ENCODE measurements at places on chromosomes 1 and 21.

- DNase-seq = no peak
These were observed 1.8 kb upstream of the ZNF669 start for GRCh38 chr1:247105966-247106365.

DNA sequence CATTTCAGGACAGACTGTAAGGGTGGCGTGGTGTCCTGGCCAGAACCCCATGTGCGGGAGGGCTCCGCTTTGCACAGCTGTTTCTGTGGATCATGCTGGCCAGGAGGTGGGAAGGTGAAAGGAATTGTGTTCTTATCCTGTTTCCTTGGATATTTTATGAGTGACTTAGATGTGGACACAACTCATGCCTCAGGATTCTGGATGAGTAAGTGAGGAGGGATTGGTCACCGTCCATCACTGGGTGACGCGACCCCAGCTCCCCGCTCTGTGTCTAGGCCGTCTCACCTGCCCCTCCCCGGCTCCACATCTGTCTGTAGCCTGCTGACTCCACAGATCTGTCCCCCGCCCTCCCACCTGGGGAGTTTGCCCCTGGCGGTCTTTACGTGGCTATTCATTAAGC is 48.8 kb downstream of the PIK3CD start:
- DNase-seq = no peak

DNA sequence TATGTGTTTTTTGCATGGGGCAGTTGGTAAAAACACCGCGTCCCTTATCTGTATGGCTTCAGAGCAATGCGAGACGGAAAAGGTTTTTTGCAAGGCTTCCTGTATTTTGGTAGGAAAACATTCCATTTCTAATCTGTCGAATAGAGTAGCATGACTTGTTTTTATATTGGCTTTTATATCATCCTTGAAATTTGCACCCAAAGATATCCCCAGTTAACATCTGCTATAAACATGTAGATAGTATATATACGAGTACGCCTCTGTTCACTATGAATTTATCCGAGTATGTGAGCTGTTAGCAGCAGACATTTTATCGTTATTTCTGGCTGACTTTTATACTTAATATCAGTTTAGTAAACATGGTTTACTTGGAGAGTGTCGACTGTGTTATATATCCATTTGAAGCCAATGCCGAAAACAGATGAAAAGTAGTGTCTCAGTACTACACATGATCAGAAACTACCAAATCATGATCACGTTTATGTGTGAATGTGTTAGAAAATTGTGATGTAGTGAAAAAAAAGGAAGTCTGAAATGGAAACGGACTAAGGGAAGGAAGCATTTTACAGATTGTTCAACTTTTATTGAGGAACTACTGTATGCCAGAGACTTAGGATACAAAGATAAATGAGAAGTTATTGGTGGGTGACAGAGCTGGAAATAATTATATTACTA is 1.0 kb downstream of the LEPR start:
- no peak for DNase-seq

DNA sequence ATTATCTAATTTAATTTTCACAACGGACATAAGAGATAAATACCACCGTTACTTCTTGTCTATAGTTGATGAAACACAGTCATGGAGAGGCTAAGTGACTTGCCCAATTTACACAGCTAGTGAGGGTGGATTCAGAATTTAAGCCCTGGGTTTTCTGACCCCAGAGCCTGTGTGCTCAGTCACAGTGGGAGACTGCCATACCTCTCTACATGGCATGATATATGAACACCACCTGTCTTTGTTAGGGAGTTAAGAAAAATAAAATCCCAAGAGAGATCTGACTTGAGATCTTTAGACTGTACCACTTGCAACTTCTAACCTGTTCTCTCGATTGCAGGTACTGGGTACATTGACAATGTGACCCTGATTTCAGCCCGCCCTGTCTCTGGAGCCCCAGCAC is 40.3 kb downstream of the LAMC2 start:
- no peak for DNase-seq

- no peak for DNase-seq
These were observed 15.5 kb downstream of the MTHFR start for GRCh38 chr1:11790101-11790879.

DNA sequence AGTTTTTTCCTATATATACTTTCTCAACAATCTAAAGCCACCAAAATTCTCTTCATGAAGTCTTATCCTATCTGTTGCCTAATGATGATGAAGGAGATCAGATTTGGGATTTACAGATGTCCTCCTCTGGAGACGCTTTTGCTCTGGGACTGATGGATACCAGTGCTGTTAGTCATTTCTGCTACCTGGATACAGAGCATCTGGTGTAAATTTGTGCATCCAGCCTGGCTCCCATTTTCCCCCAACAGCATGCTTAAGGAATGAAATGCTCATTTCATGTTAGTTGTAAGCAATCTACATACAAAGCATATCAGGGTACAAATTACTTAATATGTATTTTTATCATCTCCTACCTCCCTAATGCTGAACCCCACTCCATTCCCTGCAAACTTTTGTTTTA is 57.7 kb downstream of the HNRNPR start:
- DNase-seq = no peak

GRCh38 chr1:171762143-171762563 is 19.3 kb upstream of the METTL13 start:
- DNase-seq = no peak

- DNase-seq = no peak
These were observed 8.8 kb upstream of the TENT5B start for GRCh38 chr1:27021354-27022031.

- no peak for DNase-seq
These were observed 59.6 kb downstream of the LUZP1 start for GRCh38 chr1:23108918-23109533.

- no peak for DNase-seq
These were observed 189.5 kb upstream of the C1orf174 start for GRCh38 chr1:4089421-4090175.

DNA sequence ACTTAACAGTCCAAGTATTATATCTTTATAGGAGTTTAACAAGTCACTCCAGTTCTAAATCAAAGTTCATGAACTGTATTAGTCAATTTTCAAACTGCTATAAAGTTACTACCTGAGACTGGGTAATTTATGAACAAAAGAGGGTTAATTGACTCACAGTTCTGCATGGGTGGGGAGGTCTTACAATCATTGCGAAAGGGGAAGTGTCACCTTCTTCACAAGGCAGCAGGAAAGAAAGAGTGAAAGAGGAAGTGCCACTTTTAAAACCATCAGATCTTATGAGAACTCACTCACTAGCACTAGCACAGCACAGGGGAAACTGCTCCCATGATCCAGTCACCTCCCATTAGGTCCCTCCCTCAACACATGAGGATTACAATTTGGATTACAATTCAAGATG is 70.0 kb downstream of the CLCA4 start:
- no peak for DNase-seq

Data from NCI-H1436 treated with DMSO at 0.1 percent for 48 hours (cell line).